SW480 (cell line): ENCODE measurements at places on chromosomes 2 and 18.
A peak's percentile ranks its signal among the peaks of the same experiment; 100 is the strongest.

- DNase-seq, result no peak
Observed at GRCh38 chr2:66875941-66876462, 441.1 kb downstream of the MEIS1 start.

GRCh38 chr2:55838653-55839052 is 84.9 kb downstream of the EFEMP1 start:
- DNase-seq, result no peak

DNA sequence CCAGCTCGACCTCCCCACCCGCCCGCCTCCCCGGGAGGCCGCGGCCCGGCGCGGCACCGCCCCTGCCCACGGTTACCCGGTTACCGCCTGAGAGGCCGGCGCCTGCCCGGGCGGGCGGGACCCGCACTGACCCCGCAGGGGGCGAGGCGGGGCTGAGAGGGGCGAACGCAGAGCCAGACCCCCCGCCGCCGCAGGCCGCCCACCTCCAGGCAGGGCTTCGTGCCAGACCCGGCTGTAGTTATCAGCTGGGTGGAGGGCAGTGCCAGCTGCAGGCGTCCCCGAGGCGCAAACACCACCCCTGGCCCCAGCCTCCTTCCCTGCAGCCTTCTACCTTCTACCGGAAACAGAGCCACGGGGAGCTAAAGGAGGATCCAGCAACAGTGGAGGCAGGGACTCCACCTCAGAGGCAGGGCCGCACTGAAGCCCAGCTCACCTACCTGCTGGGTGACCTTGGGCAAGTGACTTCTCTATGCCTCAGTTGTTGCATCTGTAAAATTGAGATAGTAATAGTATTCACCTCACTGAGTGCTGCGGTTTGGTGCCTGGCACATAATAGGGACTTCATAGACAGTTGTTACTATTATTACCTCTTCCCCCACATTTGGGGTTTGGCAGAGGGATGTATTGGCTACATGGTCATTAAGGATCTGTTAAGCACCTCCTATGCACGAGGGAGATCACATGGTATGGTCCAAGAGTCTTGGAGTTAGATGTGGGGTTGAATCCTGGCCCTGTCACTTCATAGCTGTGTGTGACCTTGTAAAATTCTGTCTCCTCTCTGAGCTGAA is 231.6 kb upstream of the SMAD2 start:
- DNase-seq, result peak; percentile 30

DNA sequence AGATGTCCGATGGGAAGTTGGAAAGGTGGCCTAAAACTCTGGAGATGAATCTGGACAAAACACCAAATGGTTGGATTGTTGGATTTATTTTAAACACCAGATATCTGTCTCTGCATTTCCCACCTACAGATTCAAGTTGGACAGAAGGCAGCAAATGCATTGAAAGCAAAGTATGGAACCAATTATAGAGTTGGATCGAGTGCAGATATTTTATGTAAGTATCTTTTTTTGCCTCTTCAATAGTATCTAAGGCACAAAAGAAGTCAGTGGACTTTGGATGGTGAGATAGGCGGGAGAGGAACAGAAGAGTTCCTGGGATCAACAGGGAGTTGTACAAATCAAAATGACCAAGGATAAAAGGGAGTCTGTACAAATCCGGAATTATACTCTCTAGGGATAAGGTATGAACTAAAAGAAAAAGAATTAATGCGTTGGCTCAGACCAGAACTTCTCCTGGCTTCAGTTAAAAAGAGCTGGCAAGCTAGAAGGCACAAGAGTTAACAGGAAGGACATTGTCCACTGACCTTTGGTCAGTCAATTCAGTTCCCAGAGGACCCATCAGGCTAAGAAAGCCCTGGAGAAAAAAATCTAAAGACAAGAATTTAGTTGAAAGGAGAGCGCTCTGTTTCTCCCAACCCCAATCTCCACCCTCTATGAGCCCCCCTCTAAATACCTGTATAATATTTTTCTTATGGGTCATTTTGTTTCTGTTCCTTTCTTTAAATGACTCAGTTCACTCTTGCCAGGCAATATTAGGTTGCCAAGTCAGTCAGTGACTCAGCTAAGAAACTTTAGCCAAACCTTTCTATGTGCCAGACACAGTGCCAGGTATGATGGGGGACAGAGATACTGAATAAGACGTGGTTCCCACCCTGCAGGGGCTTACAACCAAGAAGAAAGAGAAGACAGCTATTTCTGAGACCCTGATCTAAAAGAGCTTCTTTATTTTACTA is 29.1 kb downstream of the CPO start:
- no peak for DNase-seq

GRCh38 chr18:57311472-57311871 is 40.9 kb upstream of the ST8SIA3 start:
- DNase-seq, result no peak

GRCh38 chr18:6997808-6998207 is 119.8 kb downstream of the LAMA1 start:
- DNase-seq, result no peak

- peak; percentile 31 for DNase-seq
Observed at GRCh38 chr2:56130463-56131070, 53.2 kb upstream of the CCDC85A start.

GRCh38 chr2:170475878-170476277 is 239.3 kb upstream of the SP5 start:
- peak; percentile 78 for DNase-seq

DNA sequence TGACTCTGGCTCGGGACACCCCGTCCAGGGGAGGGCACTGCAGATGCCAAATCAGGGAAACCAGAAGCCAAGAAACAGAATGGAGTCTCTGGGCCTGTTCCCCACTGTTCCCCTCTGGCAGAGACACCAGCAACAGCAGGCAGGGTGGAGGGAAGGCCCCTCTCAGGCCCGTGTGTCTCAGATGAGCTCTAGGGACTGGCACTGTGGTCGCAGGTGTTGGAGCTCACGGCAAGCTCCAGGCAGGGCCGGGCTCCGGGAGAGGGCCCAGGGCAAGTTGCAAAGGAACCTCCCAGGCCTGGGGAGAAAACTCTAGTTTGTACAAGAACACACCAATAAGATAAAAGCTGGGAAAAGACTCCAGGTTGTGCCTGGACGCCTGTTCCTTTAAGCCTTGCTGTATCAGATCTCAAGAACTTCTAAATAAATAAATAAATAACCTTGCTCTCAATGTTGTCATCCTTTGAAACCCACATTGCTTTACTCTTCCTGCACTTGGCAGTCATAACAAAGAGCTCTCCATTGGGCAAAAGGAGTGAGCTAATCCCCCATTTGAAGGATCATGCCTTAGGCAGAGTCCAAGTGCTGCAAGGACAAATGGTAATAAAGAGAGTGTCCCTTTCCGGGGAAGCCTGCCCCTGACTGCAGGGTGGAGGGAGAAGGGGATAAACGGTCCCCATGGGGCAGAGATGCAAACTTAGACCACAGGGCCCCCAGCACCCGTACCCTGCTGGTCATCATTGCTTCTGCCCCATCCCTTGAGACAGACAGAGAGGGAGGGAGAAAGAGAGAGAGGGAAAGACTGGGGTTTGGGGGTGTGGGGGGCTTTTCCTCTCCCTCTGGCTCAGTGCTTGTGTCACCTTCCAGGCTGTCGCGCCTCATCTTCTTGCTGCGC is 33.3 kb downstream of the CNGA3 start:
- no peak for DNase-seq

- no peak for DNase-seq
Observed at GRCh38 chr18:12630136-12630535, 27.8 kb downstream of the SPIRE1 start.

DNA sequence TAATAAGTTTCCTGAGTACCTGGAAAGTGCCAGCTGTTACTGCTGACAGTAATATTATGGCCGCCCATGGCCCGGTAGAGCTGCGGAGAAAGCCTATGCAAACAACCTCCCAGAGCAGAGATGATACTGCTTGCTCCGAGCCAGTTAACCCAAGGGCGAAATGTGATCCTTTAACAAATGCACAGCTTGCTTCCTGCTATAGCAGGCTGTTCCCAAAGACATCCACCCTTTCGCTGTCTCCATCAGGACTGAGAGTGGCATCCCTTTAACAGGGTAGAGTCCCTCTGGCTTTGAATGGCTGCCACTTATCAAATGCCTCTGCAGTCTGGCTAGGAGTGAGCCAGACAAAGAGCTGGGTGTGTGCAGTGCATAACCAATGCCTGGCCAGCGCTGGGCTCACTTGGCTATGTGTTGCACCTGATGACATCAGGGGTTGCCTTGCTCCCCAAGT is 69.7 kb upstream of the DAPL1 start:
- DNase-seq, result no peak

- DNase-seq, result peak; percentile 16
Observed at GRCh38 chr18:61569176-61569892, 236.1 kb downstream of the CDH20 start.

DNA sequence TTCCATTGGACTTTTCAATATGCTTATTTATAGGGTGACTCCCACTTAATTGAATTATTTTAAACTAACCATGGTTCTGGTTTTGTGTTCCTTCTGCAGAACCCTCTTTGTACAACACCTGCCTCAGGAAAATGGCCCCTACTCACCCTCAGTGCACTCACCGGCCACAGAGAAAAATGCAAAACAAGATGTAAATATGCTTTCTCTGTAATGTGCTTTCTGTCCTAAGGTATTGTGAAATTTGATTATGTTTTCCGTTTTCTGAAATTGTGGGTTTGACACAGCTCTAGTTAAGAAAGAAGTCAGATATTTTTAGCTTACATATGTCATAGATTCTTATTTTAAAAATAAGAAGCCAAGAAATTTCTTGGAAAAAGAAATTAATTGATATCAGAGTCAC is 357.7 kb upstream of the SMIM21 start:
- no peak for DNase-seq

DNA sequence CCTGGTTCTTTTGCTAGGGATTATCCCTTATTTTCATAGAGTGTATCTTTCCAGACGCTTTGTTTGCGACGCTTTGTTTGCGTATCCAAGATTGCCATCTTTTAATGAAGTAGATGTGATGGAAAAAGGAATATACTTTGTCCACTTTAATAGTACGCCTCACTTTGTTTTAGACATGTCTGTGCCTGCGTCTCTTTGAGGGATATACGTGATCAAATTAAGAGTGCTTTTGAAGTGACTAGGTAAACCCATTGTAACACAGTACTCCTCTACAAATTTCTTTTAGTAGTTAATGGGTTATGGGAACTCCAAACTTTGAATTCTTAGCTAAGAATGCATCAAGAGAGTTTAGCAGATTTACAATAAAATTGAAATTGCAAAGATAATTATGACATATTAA is 27.9 kb downstream of the ACSL3 start:
- no peak for DNase-seq

- DNase-seq, result no peak
Observed at GRCh38 chr2:11163439-11164317, 8.4 kb downstream of the SLC66A3 start.

DNA sequence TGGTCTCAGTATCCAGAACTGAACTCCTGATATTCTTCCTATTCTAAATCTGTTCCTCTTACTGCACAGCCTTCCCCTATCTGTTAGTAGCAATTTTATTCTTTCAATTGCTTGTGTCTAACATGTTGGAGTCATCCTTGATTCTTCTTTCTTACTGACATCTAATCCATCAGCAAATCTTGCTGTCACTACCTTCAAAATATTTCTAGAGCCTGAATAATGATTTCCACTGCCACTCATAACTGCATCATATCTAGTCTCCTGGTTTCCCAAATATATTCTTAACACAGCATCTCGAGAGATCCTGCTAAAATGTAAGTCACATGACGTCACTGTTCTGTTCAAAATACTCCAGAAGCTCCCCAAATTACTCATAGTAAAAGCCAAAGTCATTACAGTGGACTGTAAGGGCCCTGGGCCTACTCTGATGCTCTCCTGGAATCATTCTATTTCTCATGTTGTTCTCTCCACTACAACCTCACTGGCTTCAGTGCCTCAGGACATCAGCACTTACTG is 95.2 kb downstream of the THSD7B start:
- no peak for DNase-seq

DNA sequence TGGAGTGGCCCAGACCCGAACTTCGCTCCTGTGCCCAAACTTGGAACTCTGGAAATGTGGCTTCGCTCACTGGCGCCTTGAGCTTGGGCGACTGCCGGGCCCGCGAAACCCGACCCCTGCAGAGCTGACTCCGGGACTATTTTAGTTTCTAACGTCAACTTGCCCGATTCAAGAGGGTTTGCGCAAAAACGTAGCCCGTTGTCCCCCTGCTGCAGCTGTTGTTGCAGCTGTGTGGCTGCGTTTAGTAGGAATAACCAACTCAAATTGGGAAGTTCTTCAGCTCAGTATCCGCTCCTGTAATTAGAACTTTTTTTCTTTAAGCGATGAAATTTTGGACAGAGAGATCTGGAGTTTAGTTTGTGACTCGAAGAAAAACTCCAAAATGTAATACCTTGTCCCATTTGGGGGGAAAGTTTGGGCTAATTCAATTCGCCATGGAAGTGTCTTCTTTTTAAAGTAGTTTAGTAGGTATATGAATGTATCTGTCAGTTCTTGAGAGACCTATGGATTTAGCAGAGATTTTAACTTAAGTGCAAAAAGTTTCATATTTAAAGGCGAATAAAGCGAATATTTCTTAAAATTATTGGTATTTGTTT is 559 bp downstream of the MYL12A start:
- DNase-seq, result no peak

DNA sequence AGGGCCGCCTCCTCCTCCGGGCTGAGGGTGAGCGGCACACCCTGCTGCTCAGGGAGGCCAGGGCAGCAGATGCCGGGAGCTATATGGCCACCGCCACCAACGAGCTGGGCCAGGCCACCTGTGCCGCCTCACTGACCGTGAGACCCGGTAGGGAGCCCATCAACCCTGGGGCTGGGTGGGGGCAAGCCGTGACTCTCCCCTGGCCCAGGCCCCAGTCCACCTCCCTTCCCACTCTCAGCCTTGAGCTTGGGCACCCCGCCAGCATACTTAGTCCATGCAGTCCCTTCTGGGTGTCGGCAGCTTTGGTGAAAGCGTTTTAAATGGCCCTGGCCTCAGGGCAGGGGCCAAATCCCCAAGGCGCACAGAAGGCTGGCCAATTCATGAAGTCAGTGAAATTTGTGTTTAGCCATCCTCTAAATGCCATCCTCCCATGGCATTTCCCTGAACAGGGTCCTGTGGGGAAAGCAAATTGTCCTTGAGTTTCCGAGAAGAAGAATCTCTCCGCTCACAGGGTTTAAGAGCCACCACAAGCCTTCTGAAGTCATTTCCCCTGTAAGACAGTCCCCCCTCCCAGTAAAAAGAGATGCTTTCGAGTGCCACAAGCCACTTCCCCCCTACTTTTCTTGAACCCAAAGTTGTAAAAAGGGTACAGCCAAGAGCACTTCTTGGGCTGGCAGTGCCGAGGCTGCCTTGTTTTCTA is 17.2 kb downstream of the SPEG start:
- DNase-seq, result no peak

DNA sequence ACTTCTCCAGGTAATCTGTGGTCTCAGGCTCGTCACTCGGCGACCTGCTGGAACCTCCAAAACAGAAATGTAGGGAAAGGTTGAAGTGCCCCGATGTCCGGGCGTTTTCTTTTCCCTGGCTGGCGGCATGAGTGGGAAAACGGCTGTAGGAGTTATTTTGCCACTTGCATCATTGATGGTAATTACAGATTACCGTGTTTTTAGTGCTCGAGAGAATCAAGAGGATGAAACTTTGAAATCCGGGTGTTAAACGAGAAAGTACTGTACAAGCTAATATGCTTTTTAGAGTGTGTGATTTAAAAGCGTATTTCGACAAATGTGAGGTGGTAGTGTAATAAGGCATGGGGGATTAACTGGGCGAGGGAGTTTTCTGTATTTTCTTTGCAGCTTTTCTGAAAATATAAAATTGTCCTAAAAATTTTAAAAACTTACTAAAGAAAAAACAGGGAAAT is 819 bp downstream of the GRHL1 start:
- peak; percentile 43 for DNase-seq
